ENCODE measurements at places on chromosomes 4 and X.

DNA sequence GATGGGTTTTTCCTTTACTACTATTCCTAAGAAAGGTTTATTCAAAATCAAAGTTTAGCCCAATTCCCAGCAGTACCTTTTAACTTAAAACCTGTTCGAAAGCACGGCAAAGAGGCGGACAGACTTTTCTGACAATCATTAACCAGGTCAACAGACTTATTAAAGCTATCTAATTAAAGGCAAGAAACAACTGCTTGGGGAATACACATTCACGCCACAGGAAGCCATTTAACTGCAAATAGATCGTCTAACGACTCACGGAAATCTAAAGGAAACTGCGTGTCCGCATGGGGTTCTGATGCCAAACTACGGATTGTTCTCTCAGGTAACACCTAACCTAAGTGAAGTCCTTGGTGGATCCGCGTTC is 663 bp upstream of the USP53 start:
- no peak for DNase-seq

GRCh38 chr4:4980621-4981230 is 38.5 kb downstream of the CYTL1 start:
- DNase-seq: no peak

GRCh38 chrX:48761674-48762471 is at the start of gene GLOD5:
TSS of gene GLOD5 (plus strand) at chrX:48761747. CDS start at chrX:48761791, 44 bp downstream.
- no peak for DNase-seq

DNA sequence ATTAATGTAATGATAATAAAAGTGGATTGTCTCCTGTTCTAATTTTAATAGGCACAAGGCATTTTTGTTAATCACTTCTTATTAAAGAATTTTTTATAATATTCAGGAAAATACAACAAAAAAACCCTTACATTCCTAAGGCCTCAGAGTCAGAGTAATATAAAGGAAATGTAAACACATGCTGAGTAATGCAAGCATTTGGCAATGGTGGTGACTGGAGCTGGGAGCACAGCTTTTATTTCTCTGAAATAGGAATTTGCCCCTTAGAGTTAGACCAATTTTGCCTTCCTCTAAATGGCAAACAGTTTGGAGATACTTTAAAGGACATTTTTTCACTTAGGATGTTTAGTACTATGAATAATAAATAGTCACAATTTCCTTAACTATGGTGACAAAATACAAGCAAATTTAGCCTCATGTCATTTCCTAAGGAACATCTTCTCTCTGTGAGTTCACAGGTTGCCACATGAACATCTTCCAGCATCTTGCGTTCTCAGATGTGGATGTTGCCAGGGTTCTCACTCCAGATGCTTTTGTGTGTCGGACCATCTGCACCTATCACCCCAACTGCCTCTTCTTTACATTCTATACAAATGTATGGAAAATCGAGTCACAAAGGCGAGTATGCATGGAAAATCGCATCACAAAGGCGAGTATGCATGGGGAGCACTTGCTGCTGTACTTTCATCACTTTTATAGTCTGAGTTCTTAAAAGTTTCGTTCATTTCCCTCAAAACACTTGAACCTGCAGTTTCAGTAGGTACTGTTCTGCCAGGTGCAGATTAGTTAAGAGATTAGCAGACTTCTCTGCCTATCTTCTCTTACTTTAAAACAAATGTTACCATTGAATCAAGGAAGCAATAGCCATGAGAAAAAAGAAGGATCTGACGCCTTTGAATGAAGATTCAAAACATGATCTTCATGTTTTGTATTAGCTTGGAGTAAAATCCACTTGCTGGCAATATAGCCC is 15.9 kb upstream of the F11 start:
- DNase-seq: peak; percentile 9

- DNase-seq: no peak
Observed at GRCh38 chr4:168866635-168867034, 143.4 kb downstream of the CBR4 start.

Measured in non-pigmented ciliary epithelial cell (primary cell).